Cerebellar nuclear complex (tissue), 1 donor: ENCODE measurements at places on chromosomes 1 and 21.

DNA sequence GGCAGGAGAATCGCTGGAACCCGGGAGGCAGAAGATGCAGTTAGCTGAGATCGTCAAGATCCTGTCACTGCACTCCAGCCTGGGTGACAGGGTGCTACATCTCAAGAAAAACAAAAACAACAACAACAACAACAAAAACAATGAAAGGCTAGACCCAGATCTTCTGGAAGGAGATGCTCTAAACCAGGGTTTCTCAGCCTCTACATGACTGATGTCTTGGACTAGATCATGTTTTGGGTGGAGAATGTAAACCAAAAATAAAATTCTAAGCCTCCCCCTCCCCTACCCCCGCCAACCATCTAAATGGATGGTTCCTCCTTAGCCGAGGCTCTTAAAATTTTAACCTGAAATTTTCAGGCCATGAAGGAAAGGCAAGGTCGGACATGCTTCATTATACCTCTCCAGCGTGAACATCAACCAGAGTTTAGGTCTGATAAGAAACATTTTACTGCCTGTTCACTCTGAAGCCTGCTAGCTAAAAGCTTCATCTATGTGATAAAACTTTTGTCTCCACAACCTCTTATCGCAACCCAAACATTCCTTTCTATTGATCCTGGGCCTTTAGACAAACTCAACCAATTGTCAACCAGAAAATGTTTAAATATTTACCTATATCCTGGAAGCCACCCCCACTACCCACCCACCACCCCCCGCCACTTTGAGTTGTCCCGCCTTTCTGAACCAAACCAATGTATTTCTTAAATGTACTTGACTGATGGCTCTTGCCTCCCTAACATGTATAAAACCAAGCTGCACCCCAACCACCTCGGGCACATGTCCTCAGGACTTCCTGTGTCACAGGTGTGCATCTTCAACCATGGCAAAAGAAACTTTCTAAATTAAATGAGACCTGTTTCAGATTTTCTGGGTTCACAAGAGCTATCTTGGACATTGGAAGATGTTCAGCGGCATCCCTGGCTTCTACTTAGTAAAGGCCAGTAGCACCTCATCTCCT is 1.9 kb upstream of the CAPN2 start:
- no peak for DNase-seq

DNA sequence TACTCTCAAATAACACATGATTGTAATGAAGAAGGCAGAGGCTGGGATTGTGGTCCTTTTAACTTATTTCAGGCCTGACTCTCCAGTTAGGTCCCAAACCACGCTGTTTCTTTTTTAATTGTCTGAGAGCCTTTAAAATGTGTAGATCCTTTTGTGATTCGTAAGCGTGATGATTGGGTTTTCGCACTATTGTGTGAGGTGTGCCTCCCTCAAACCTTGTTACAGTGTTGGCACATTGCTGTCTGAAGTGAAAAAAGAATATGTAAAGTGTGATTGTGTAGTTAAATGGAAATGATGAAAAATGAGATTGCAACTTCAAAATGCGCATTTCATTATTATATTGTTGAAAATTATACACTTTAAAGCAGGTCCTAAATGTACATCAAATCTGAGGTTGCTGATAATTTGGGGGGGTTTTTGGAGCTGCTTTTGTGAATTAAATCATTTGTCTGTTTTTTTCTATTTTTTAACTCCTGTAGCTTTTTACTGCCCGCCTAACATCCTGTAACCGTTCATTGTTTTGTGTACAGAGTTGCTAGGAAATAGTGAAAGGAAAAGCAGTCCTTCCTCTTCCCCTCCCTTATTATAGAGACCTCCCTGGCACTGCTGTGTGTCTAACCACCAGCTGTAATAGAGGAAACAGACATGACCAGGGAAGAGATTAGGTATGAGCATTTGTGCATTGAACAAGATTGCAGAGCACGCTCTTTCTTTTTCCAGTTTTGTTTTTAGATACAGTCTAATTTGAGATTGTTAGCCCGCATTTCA is 43.3 kb downstream of the IARS2 start:
- no peak for DNase-seq

DNA sequence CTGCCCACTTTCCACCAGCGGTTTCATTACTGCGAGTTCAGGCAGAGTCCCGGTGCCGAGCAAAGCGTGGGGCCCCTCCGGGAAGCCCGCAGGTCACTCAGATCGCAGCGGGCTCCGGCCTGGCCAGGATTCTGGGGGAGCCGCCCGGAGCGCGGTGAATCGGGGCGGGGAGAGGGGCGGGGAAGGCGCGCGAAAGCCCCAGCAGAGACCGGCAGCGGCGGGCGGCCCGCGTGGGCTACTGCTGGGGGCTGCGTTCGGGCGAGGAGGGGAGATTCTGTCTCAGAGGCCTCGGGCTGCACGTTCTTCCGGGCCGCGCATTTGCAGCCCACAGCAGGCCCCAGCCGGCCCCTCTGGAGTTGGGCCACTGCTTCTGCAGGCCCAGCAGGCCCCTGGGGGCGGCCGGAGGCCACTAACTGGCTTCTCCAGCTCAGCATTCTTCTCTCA is 64.7 kb downstream of the SCCPDH start:
- DNase-seq, result no peak

DNA sequence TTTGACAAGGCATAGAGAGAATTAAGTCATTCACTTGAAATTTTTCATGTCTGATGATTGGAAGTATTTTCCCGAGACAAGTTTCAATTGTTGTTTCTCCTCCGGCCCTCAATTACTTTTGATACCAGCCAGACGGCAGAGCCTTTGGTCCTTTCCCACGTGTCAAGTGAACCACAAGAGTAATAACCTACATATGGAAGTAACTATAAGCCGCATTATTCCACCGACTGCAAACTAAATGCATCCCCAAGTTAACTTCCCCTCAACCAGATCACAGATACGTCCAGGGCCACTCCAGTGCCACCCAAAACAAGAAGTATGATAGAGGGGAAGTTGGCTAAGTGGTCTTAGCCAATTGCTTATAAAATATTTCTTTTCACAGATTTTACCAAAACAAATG is 20.2 kb downstream of the COLGALT2 start:
- no peak for DNase-seq

DNA sequence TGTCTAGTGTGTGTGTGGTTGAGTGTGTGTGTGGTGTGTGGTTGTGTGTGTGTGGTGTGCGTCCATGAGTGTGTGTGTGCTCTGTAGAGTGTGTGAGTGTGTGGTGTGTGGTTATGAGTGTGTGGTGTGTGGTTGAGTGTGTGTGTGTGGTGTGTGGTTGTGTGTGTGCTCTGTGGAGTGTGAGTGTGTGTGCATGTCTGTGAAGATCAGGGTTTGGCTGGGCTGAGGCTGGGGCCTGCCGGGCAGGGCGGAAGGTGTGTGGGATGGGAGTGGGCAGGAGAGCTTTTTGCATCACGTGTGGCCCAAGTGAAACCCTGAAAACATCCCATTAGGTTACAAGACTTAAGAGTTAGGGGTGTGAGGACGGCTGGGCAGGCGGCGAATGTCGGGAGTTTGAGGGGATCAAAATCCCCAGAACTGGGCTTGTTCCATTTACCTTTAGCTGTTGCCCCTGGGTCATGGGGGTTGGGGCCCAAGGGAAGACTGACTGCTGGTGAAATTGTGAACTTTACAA is 2.9 kb upstream of the FCMR start:
- DNase-seq, result no peak

DNA sequence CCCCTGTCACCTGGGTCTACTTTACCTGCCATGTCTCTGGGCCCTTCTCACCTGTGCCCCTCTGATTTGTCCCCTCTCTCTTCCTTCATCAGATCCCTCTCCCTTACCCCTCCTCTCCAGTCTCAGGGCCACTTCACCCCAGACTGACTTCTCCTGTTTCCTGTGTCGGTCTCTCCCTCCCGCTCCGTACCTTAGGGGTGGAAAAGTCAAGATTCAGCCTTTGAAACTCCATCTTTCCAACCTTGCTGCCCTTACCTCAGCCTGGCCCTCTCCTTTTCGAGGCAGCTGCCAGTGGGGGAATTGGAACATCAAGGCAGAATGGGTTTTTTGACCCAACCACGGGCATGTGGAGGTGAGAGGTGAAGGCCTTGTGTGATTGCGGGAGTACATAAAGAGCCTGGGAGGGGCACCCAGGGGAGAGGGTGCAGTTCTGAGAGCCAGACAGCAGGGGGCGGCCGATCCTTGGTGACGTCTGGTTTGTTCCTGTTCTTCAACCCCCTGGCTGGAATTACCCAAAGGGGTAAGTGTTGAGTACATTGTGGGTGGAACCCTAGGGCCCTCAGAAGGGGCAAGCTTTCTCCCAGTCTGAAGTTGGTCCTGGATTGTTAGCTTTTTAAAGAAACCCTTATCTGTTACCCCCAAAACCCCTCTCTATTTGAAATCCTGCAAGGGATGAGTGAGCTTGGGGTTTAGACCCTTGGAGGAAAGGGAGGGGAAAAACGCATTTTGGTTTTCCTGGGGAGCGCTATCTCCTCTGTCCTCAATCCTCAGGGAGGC is 12.3 kb upstream of the DMBX1 start:
- DNase-seq, result no peak

DNA sequence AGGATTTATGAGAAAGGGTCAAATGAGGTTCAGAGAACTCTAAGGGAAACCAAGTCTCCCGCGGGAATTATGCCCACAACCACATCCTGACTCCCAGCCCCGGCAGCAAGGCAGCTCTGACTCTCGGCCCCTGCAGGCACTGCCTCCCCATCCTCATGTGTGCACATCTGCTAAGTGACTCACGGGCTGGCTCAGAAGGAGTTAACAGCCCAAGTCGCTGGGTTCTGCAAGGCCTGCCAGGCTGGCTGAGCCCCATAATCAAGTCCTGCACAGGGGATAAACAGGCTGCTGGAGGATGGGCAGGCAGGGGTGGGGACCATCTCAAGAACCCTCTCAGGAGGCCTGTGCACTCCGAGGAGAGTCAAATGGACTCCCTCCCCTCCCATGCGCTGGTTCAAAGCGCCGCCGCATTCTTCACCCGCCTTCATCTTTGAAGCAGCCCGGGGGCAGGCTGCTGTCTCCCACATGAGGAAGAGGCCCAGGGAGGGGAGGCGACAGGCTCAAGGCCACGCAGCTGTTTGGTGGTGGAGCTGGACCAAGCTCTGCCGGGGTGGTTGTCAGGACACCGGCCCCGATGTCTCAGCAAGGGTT is 344.3 kb downstream of the MATN1 start:
- no peak for DNase-seq

- no peak for DNase-seq
These were observed 73.4 kb downstream of the RABGAP1L start for GRCh38 chr1:174232761-174233160.

DNA sequence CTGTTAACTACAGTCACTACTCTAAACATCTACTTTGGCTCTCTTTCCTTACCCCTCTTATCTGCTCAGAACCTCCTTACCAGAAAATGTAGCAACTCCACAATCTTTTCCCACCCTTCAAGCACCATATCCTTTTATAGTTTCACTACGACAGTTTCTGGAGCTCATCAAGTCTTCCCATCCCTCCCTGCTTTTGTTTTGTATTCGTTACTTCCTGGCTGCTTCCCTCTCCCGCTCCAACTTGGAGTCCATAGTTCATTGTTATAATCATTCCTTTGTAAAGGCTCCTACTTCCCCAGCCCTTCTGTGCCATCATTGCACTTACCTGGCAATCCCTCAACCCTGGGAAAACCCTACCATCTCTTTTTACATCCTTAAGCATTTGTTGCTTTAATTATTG is 18.0 kb downstream of the MPZL1 start:
- DNase-seq, result no peak

GRCh38 chr1:31647106-31647505 is 2.4 kb upstream of the PEF1 start:
- DNase-seq, result no peak

- no peak for DNase-seq
These were observed 102.3 kb upstream of the TIAM1 start for GRCh38 chr21:31446226-31446855.

GRCh38 chr21:26753822-26754221 is 91.4 kb downstream of the ADAMTS1 start:
- no peak for DNase-seq

DNA sequence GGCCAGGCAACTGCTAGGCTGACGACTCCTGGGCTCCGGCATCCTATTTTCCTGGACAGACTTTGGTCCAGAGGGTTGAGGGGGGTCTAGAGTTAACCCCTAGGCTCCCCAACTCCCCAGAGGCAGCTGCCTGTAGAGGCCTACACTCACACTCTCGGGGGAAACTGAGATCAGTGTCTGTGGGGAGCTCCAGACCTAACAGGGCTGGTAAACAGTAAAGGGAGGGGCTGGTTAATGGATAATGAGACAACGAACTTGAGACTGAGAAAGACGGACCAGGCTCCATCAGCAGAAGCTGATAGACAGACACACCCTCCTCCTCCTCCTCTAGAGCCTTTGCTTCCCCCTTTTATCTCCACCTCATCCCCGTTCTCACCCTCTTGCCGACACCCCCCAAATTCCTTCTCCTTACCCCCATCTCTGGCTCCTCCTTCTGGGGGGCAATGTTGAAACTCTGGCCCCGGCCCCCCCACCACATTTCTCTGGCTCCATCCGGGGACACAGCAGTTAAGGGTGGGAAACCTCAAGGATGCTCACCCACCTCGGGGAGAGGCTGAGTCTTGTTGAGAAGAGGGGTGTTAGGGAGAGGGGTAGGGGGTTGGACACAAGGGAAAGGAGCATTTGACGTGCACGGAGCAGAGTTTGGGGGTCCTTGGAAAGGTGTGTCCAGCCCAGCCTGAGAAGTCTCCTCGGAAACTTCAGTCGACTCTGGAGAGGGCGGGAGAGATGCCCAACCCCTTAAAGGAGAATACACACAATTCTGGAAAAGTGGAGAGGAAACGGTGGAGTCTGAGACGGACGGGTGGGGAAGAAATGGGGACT is at the start of gene MTMR11:
Gene MTMR11, minus strand, starts transcription at position 710 of the 822 bp plus-strand sequence. Its CDS starts 232 bp downstream, at position 478.
- no peak for DNase-seq

GRCh38 chr1:99648107-99648506 is 2.2 kb downstream of the PALMD start:
- DNase-seq, result no peak

DNA sequence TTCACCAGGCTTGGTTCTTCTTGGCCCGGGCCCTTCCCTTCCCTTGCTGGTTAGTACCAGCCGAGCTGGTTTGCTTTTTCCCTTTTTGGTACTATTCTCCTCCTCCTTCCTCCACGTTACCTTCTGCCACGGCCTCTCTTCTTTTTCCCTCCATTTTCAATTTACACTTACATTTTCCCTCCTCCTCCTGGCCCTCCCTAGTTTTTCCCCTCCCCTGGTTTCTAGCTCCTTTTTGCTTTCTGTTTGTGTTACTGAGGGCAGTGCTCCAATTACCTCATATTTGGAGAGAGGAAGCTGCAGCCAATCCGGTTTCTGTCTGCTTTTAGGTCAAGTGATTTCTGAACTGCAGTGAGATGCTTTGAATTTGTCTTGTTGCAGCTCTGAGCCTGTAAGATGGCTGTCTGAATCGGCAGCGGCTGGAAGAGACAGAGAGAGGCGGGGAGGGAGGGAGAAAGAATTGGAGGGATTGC is 63.7 kb downstream of the MACF1 start:
- peak; percentile 91 for DNase-seq

DNA sequence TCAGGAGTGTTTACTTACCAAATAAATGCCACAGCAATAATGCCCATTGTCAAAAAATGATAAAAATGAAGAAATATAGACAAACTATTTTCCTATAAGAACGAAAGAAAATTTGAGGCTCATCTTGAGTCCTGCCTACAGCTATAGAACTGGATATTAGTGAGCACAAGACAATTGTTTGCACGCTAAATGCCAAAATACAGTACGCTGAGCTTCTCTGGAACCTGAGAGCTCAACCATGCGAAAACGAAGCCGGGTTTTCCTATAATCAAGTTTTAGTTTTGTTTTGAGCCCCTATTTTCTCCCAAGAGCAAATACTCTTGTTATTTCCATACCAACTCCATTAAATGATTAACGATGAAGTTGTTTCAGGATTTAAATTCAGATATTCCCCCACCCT is 42.0 kb upstream of the CCSAP start:
- no peak for DNase-seq
